ENCODE measurements at places on chromosomes 2 and 18.

DNA sequence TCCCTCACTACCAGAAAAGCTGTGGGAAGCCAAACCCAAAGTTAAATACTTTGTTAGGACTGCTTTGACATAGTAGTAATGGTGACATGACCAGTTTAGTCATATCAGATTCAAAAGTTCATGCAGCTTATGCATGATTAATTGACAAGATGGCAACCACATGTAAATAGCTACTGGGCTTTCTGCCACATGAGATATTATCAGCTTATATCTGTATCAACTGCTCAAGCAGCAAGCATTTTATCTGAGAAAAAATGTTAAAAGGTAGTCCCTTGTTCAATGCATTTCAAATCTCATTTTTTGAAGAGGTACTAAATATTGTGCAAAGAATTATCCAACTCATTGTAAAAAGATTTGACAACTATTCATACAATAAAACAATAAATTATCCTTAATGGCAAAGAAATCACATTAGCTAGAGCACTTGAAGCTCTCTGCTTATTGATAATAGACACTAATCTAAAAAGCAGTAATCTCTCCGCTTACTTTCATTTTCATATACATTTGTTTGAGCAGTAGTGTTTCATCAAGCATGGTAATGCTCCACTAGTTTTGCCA, 993.6 kb upstream of the NXPH2 start:
- no peak for DNase-seq

DNA sequence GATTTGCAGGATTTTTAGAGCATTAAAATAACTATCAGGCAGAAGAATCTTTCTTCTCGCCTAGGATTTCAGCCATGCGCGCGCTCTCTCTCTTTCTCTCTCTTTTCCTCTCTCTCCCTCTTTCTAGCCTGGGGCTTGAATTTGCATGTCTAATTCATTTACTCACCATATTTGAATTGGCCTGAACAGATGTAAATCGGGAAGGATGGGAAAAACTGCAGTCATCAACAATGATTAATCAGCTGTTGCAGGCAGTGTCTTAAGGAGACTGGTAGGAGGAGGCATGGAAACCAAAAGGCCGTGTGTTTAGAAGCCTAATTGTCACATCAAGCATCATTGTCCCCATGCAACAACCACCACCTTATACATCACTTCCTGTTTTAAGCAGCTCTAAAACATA, 137.0 kb downstream of the MEIS1 start:
- no peak for DNase-seq

- DNase-seq, result no peak
Observed at GRCh38 chr2:6605836-6606505, 259.7 kb downstream of the CMPK2 start.

DNA sequence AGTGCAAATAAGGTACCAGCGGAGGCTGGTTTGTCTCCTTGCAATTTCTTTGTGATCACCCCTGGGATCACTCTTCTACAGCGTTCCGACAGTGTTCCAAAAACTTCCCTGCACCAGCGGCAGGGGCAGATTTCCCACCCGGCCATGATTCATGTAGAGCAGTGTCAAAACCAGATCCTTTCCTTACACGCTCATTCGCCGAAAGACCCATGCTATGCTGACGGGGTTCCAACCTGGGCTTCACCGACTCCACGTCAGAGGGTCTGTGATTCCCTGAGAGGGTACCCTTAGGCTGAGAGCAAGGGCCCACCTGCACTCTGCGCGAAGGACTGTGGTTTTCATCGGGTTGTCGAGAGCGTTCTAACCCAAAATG, 423 bp upstream of the TTC27 start:
- no peak for DNase-seq

DNA sequence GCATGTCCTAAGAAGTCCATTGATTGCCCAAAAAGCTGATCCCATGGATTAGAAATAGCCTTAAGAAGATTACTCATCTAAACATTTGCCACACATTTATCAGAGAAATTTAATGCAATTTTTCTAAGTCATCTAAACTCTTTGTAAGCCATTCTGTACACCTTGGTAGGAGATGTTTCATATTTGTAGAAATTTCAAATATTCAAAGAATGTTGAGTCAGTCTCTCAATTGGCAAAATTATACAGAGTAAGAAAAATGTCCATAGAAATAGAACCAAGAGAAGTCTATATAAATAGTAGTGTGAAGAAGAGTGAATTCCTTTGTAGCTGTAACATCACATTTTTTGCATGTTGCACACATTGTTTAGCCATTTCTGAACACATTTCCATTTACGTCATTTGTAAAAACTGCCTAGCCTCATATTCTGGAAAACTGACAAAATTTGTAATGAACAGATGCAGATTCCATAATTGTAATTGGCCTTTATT, 128.6 kb downstream of the MSTN start:
- no peak for DNase-seq

DNA sequence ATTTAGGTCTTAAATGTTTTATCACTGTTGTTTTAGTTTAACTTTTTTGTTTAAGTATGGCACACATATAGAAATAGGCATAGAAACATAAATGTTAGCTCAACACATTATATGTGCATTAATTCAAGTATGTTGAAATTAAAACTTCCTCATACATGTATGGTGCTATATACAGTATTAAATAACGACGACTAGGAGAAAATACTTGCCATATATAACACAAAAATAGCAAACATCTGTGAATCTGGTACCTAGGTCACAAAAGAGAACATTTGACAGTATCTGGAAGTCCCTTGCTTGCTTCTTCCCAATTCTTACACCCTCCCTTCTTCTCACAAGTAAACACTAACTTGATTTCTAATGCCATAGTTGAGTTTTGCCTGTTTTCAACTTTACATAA, 38.4 kb downstream of the ZNF638 start:
- DNase-seq, result no peak

DNA sequence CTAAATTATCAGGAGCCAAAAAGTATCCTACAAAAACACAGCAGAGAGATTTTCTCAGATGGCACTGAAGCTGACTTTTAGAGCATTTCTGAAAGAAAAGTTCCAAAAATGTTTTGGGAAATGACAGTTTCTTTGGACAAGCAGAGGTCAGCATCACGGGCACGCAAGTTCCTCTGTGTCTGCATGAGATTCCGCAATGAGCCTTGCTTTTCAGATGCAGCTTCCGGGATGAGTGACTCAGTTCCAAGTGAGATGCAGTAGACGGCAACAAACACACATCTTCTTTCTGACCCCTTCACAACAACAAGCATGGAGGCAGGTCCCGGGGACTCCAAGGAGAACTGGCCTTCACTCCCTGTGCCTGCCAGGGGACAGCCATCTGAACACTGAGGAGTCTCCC, 76.6 kb downstream of the EIPR1 start:
- DNase-seq, result no peak

DNA sequence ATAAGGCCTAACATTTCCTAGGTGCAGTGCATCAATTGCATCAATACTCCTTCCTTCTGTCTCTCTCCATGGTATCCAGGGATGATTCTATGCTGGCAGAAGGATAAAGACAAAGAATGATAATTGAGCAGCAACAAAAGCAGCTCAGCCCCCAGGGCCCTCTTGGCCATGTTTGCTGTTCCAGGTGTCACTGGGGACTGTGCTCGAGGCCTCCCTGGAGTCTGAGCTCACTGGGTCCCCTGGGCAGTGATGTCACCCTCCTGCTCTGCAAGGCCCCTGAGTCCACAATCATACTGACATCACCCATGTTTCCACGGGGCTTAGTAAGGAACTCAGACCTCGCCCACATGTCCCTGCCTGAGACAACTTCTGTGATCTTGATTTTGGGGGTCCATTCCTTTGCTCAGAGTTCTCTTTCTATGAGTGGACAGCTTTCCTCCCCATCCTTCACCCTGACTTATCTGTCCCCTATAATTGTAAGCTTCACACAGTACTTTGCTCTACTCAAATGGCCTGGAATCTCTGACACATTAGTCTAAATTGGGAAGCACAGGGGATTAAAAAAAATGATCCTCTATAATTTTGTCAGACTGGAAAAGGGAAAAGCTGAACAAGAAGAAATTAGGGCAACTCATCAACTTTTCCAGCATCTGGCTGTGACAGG, 15.8 kb upstream of the EXOC6B start:
- DNase-seq, result no peak

GRCh38 chr2:215019085-215019484, 119.3 kb downstream of the ABCA12 start:
- no peak for DNase-seq

DNA sequence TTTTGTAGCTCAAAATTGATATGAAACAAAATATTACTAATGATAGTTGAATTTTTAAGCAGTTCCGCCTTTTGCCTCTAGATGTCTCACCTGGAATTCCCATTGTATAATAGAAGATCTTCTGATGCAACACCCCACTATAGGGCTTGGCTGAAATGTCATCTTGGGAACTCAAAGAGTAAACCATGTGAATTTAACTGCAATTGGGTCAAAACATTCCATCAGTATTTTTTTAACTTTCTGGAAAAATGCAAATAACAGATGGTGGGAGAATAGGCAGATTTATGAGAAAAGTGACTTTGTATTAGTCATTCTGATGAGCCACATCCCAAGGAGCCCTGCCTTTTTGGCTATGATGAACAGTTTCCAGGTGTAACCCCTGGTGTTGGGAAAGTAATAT, 489.9 kb downstream of the NYAP2 start:
- no peak for DNase-seq

- no peak for DNase-seq
Observed at GRCh38 chr2:234678711-234679110, 181.8 kb upstream of the ARL4C start.

Measured in stimulated activated CD8-positive, alpha-beta memory T cell treated with anti-CD3 and anti-CD28 coated beads, Interleukin-7, amount 100 ng/mL, for 24 hours (primary cell).